Esophagus muscularis mucosa (tissue), 4 donors: ENCODE measurements at places on chromosomes 4 and X. TPM values are rescaled to one million over a fixed set of nuclear protein-coding genes. Genes with fewer than 3 reads are reported as not detected.

Gene FBXW7
- total RNA-seq = 63.2 TPM

Gene POF1B
- 0.50 TPM for total RNA-seq

Gene CD99L2
- 91.5 TPM for total RNA-seq

Gene ADH1B
- total RNA-seq = 669 TPM

Gene HDX
- 3.3 TPM for total RNA-seq

Gene WWC2
- 38.2 TPM for total RNA-seq

Gene NOX1
- total RNA-seq = not detected

Gene PASD1
- total RNA-seq = not detected

Gene DGAT2L6
- not detected for total RNA-seq

Gene HPSE
- total RNA-seq = 0.86 TPM

Gene TRMT10A
- total RNA-seq = 3.0 TPM

Gene CTBP1
- 110 TPM for total RNA-seq

Gene PACRGL
- total RNA-seq = 28.2 TPM

Gene STPG2
- not detected for total RNA-seq

Gene DAPP1
- total RNA-seq = 0.91 TPM

Gene ARHGAP36
- total RNA-seq = not detected

Gene C4orf51
- not detected for total RNA-seq

Gene MAGEE1
- total RNA-seq = 4.6 TPM

Gene COL4A5
- 201 TPM for total RNA-seq

Gene NLRP2B
- total RNA-seq = not detected

Gene GSX2
- not detected for total RNA-seq

Gene AMER1
- total RNA-seq = 6.2 TPM

Gene CASP6
- 20.9 TPM for total RNA-seq

Gene TRPC5OS
- total RNA-seq = not detected

Gene KIAA1210
- not detected for total RNA-seq

Gene AMBN
- total RNA-seq = not detected

Gene KLKB1
- 0.83 TPM for total RNA-seq

Gene PPEF2
- not detected for total RNA-seq

Gene DKK2
- total RNA-seq = 0.57 TPM

Gene SMARCA1
- 54.5 TPM for total RNA-seq

Gene ARR3
- total RNA-seq = not detected

Gene LRIT3
- total RNA-seq = 0.17 TPM

Gene RAB33A
- total RNA-seq = 1.3 TPM

Gene CT83
- not detected for total RNA-seq

Gene MEPE
- total RNA-seq = not detected

Gene TMPRSS11D
- total RNA-seq = not detected

Gene IRS4
- not detected for total RNA-seq

Gene MAGEA9B
- total RNA-seq = not detected

Gene HSD17B11
- 42.1 TPM for total RNA-seq

Gene ALG13
- 57.7 TPM for total RNA-seq

Gene TSPAN6
- total RNA-seq = 7.5 TPM

Gene P2RY4
- total RNA-seq = not detected

Gene GUCY1A1
- total RNA-seq = 50.3 TPM

Gene MAP7D2
- 0.46 TPM for total RNA-seq

Gene RHOXF2
- total RNA-seq = not detected

Gene KDR
- total RNA-seq = 39.5 TPM

Gene MAGEA2B
- total RNA-seq = not detected

Gene GALNTL6
- not detected for total RNA-seq

Gene BEX4
- 31.1 TPM for total RNA-seq

Gene DUSP21
- total RNA-seq = not detected

Gene UXT
- 75.9 TPM for total RNA-seq

Gene EPGN
- not detected for total RNA-seq

Gene ZDHHC15
- total RNA-seq = 2.8 TPM

Gene CENPVL2
- not detected for total RNA-seq

Gene RPS3A
- total RNA-seq = 1,272 TPM

Gene SMPX
- 25.5 TPM for total RNA-seq

Gene FAM3A
- total RNA-seq = 34.9 TPM

Gene SLC9B1
- total RNA-seq = 0.99 TPM
